ENCODE measurements at places on chromosomes 3 and 15.
A peak's percentile ranks its signal among the peaks of the same experiment; 100 is the strongest.

DNA sequence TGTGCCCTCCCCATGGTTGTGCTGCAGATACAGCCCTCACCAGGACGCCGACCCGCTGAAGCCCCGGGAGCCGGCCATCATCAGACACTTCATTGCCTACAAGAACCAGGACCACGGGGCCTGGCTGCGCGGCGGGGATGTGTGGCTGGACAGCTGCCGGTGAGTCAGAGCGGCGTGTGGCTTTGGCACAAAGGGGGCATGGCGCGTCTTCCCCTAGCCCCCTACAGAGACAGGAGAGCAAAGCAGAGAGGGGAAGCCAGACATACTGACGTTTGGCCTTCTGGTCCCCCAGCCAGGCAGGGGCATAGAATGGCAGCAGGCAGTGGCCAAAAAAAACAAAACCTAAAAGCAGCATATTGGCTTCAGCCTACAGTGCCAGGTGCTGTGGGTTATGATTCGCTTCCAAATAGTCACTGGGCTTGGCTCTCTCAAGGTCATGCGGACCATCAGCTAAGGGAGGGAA lies 64.0 kb downstream of the MESD start:
- no peak for DNase-seq

- DNase-seq = no peak
These were observed 117.7 kb downstream of the ALDH1A2 start for GRCh38 chr15:57947781-57948180.

DNA sequence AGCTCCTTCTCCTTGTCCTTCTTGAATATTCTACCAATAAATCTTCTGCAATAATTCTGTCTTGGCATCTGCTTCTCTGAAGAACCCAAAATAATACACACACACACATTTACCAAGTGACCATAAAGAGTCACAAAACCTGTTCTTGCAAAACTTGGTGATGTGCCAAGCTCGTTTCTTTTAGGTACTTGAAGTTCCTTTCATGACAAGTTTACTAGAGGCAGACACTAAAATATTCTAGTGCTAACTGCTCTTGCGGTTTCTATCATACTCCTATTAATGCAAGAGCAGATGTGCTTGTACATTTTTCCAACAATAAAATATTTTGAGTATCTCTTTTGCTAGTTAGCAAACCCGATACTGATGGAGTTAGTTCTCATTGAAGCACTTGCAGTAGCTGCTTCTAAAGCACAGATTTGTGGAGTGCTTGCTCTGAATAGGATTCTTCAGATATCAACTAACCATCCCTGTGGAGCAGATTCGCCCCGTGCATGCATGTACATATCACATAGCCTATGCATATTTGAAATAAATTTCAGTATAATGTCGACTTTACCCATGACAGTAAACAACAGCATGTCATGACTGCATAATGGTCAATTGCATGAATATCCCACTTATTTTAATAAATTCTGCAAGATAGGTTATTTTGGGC lies 23.2 kb downstream of the HHLA2 start:
- no peak for DNase-seq

DNA sequence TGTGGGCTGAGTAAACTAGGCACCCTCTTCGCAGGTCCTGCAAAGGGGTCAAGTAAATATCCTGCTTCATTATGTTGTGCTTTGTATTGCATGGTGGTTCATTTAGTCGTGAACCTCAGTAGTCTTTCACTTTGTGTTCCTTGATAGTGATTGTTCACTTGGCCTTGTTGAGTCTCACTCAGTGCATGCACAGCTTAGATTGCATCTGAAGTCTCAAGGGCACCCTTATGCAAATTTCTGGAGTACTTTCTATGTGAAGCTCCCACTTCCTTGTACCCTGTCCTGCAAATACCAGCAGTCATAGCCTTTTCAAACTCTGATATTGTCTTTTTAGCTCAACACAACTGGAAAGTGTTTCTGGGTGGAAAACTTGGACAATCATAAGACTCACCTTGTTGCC lies 519.2 kb downstream of the NAALADL2 start:
- no peak for DNase-seq

DNA sequence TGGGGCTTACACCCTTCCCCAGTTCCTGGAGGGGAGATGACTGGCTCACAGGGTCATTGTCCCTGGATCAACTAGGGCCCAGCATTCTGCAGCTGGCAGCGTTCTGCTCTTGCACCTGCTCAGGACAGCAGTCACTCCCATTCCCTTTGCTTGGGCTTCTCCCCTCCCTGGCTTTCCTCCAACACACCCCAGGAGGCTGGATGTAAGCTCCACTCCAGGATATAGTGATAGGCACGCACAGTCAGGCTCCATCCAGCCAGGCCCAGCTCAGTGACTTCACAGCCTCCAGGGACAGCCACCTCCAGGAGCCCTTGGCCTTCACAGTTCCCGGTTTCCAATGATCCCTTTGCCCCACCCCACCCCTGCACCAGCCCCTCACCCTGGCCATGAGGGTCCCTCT lies 1.9 kb downstream of the SPTBN5 start:
- DNase-seq = peak; percentile 21

GRCh38 chr3:184750349-184751083 lies 38.7 kb upstream of the MAGEF1 start:
- no peak for DNase-seq

DNA sequence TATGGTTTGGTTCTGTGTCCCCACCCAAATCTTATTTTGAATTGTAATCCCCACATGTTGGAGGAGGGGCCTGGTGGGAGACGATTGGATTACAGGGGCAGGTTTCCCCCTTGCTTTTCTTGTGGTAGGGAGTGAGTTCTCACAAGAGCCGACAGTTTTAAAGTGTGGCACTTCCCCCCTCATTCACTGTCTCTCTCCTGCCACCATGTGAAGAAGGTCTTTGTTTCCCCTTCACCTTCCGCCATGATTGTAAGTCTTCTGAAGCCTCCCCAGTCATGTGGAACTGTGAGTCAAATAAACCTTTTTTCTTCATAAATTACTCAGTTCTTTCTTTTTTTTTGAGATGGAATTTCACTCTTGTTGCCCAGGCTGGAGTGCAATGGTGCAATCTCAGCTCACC lies 124.9 kb downstream of the IQCH start:
- no peak for DNase-seq

DNA sequence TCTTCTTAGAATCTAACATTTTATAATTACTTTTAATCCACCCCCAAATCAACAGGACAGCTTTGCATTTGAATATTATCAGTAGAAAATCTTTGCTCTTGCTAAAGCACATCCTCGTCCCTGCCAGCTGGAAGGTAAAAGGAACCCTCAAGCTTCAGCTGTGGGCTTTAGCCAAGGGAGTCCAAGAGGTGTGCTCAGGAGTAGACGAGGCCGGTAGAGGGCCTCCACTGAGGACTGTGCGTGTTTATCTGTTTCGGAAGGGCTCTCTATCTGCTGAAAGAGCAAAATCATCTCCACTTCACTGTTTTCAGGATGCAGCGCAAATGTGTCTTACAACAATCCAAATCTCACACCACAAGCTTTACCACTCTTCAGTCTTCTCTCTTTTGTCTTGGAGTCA lies 257.4 kb upstream of the IL12A start:
- no peak for DNase-seq

- no peak for DNase-seq
These were observed 58.8 kb downstream of the KAT2B start for GRCh38 chr3:20099060-20099459.

GRCh38 chr3:191253089-191253799 lies 54.2 kb downstream of the OSTN start:
- no peak for DNase-seq

- no peak for DNase-seq
These were observed 70.3 kb downstream of the ARNT2 start for GRCh38 chr15:80474224-80475215.

- no peak for DNase-seq
These were observed 36.7 kb downstream of the LARP6 start for GRCh38 chr15:70817266-70817665.

- DNase-seq = no peak
These were observed 8.9 kb upstream of the POLR2M start for GRCh38 chr15:57697588-57697987.

DNA sequence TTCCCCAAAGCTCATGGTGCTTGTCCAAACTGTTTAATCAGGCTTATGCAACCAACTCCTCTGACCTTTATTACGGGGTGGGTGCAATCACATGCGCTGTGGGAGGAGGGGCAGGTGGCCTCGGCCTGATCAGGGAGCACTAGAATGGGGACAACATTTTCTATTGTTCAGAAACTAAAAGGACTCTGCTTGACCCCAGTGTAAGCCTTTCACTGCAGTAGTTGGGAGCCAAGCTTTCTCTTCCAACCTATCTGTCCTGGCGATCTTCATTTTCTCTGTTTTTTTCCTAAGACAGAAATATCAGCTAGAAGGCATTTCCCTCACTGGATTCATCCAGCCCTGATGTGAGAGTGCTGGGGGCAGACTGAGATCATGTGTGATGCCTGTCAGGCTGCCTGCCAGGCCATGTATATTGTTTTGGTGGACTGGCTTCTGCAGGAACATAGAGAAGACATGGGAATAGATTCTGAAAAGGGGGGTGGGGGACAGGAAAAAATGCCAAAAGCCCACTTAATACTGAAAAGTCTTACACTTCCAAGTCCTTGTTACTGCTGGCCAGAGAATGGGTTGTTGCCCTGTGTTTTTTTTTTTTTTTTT lies 627.0 kb upstream of the TBL1XR1 start:
- DNase-seq = no peak

- DNase-seq = no peak
These were observed 988.0 kb downstream of the SQOR start for GRCh38 chr15:46622851-46623250.

GRCh38 chr3:158103887-158104327 lies 2.3 kb downstream of the SHOX2 start:
- DNase-seq = no peak

DNA sequence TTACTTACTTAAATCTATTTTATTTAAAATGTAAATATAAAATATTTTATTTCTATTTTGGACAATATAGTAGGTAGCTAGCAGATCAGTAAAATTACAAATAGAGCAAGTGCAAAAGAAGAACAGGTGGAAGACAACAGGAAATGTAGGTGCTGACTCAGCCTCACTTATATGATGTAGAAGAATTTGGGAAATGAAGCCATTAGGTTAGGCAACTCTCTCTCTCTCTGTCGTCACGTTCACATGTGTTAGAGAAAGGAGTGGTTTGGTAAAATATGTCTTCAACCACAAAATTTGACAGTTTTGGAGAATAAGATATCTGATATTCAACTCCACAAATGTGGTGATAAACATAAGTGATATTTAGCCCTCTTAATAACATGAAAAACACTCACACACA lies 532.5 kb upstream of the KCNMB2 start:
- no peak for DNase-seq

DNA sequence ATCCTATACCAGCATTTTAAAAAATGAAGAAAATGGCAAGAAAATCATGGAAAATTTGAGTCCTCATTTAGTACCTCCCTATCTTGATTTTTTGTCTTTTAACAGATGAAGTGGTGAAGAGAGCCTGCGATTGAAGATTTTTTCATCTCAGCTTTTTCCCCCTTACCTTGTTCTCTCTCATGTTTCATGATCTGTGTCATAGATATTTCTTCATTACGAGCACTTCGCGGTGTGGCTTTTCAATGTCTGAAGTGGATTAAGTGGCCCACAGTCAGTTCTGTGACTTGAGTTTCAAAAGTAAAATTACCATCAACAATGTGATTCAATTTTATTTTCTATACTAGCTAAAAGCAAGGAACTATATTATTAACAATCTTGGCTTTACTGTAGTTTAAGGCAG lies 147.2 kb downstream of the FNDC3B start:
- no peak for DNase-seq

DNA sequence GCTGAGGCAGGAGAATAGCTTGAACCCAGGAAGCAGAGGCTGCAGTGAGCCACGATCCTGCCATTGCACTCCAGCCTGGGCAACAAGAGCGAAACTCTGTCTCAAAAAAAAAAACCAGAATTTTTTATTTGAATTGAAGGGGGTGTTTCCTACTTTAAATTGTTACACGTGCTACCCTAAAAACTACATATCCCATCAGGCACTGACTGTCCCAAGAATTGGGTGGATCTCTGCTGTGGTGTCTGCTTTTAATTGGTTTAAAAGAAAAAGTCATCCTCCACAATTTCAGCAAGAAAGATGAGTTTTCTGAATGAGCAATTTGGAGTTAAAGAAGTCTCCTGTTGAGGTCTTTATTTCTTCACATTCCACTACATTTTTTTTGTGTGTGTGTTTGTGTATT lies 2.1 kb downstream of the PDIA3 start:
- DNase-seq = no peak

GRCh38 chr3:58032186-58032585 lies 24.0 kb downstream of the FLNB start:
- no peak for DNase-seq

DNA sequence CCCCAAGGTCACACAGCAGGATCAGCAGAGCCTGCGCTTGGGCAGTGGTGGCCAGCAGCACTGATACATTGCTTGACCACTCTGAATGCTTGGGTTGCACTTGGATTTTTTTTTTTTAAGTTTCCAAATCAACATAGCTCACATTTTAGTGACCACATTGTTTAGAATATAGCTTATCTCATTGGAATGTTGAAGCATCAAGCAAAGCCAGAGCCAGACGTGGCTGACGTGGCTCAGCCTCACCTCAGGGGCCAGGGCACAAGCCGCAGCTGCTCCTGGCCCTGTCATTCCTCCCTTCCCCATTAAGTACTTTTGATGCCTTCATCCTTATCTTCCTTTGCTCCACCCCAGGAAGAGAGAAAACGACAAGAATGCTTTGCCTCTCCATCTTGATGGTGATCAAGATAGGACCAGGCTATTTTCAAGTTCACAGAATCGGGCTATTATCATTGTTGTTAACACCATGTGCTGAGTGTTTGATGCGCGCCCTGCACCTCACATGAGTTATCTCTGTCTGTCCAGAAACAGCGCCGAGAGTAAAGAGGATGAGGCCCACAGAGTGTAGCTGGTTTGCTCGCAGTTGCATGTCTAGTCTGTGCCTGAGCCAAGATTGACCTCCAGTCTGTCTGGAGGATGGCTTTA lies 75.8 kb downstream of the AAGAB start:
- DNase-seq = no peak

- DNase-seq = no peak
These were observed 31.1 kb downstream of the ADAMTS17 start for GRCh38 chr15:100310513-100311153.

GRCh38 chr15:26892182-26892518 lies 25.3 kb downstream of the GABRA5 start:
- DNase-seq = no peak

DNA sequence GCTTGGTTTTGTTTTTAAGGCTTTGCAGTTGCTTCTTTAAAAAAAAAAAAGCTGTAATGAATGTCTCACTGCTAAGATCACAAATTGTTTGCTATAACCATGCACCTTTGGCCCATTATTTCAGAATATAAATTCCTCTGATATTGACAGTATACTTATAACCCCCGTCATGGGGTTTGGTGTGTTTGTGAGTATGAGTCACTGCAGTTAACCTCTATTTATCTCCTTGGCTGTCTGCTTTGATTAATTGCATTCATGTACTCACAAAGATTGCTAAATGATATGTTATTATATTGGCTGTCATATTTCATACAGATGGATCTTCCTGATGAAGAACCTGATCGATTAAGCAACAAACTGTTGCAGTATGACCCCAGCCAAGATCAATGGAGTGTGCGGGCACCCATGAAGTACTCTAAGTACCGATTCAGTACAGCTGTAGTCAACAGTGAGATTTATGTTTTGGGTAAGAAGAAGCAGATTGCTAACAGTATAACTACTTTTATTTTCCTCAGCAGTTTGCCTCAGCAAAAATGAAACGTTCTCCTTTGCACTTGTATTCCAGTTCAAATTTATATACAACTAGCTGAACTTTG lies 14.9 kb downstream of the KBTBD12 start:
- no peak for DNase-seq
